Caudate nucleus (tissue), 63 donors: ENCODE measurements at places on chromosomes 13 and 19.
A peak's percentile ranks its signal among the peaks of the same experiment; 100 is the strongest.

DNA sequence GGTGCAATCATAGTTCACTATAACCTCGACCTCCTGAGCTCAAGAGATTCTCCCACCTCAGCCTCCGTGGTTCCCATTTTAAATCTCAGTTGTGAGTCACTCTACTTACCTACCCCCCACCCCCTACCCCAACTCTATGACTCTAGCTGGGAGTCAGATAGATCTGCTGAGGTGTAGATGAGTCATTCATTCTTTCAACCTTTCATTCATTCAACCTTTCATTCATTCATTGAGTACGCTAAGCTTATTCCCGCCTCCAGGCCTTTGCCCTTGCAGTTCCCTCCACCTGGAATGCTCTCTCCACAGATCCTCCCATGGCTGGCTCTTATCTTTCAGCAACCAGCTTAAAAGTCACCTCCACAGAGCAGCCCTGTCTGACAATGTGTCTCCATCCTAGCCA is 1.1 kb upstream of the MAST1 start:
- DNase-seq: no peak

GRCh38 chr13:52454459-52454819 is 839 bp upstream of the CKAP2 start:
- DNase-seq: no peak

DNA sequence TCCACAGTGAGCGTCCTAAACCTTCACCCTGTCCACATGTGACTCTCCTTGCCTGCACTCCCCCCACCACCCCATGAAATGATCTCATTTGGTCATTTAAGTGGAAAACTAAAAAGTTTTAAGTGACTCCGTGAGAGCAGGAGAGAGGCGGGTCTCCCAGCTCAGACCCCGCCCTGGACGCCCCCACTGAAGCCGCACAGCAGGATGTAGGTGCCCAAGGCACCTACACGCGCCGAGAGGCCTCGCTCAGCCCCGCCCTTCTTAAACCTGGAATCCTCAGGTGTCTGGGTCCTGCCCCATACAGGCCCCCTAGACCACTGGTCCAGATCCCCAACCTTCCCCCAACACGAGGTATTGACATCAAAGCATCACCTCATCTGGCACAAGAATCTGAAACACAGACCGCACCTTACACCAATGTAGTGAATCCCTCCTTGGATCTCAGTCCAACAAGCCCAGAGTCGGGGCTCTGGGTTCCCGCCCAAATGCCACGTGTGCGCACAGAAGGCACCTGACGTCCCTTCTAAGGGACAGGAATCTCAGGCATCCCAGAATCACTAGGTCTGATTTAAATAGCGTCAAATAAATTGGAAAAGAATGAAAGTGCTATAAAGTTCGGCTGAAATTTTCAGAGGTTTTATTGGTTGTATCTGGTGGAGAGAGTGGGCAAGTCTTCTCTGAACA is 3.5 kb downstream of the IGFL1 start:
- no peak for DNase-seq

DNA sequence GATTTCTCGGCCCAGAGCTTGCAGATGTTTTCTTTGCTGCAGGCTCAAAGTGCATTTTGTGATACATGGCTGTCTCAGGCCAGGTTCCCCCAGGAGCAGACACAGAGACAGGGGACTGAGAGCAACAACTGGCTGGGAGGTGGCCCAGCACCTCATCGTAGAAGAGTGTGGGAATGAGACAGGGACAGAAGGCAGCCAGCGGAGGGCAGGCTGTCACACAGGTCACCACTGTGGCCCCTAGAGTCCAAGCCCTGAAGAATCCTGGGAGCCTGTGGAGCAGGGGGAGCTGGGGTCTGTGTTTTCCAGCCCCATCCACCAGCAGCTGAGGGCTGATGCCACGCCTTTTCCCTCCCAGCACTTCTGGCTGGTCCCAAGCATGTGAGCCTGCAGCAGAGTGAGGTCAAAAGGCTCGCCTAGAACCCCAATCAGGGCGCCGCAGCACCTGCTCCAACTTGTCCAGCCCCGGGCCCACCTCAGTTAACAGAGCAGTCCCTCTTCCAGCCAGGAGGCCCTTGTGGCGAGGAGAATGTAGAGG is 723.8 kb downstream of the UQCRFS1 start:
- no peak for DNase-seq

DNA sequence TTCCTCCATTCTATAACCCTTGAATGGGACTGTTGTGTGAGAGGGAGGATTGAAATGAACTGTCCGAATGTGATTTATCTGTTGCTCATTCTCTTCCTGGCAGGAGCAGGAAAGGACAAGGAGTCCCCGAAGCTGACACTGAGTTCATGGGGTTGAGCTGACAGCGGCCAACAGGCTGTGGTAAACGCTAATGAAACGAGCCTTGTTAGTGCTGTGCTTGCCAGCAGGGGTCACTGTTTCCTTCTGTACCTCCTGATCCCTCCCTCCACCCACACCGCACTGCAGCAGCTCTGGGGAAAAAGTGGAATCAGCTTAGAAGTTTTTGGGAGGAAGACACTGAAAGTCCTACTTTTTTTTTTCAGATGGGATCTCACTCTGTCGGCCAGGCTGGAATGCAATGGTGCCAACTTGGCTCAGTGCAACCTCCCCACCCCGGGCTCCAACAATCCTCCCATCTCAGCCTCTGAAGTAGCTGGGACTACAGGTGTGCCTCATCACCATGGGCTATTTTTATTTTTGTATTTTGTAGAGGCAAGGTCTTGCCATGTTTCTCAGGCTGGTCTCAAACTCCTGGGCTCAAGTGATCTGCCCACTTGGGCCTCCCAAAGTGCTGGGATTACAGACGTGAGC is 6.7 kb upstream of the ZNF761 start:
- DNase-seq: peak; percentile 48

DNA sequence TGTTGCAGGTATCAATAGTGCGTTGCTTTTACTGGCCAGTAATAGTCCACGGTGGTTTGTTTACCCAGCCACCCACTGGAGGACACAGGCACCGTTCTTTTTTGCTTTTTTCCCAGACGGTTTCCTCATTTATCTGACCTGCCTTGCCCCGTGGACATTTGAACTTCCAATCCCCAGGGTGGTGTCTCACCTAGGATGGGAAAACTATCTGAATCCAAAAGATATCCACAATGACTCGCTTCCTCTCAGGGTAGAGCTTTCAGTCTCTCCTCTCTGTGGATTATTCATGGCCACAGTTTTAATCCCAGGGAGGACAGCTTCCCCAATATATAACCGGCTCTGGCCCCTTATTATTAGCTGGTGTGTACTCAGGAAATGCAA is 170.8 kb downstream of the FOXO1 start:
- DNase-seq: no peak
